ENCODE measurements at places on chromosomes 2 and 18.

DNA sequence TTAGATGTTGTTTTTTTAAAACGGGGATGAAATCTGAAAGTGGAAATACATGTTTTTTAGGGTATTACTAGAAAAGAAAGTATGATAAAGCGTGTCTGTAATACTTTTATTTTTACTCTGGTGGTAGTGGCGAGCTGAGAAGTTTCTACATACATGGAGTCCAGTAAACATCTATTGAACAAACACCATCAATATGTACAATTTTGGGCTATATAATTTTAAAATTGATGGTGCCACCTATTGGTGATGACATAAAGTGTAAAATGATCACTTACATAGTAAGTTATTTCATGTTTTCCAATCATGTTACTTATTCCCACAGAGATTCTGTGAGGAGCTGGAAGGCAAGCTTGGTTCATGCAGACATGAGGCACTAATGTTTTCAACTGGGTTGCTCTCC, 31.5 kb upstream of the NFE2L2 start:
- DNase-seq, result no peak

DNA sequence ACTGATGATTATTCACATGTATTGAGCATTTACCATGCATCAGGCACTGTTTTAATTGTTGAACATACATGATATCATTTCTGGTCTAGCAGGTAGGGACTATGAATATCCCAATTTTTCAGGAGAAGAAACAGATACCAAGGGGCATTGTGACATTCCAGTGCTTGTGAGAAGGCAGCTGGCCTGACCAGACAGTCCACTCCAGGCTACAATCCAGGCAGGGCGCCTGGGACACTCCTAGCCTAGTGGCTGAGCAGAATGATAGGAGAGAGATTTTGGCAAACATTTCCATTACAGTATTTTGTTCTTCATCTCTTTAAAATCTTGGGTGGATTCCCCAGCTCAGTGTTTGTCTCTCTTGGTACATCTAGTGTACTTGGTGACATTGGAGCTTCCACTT, 24.9 kb downstream of the ZNF892 start:
- DNase-seq, result no peak

- DNase-seq, result no peak
Observed at GRCh38 chr18:56721491-56721890, 70.3 kb downstream of the WDR7 start.

- DNase-seq, result no peak
Observed at GRCh38 chr2:10097352-10098148, 17.3 kb upstream of the CYS1 start.

DNA sequence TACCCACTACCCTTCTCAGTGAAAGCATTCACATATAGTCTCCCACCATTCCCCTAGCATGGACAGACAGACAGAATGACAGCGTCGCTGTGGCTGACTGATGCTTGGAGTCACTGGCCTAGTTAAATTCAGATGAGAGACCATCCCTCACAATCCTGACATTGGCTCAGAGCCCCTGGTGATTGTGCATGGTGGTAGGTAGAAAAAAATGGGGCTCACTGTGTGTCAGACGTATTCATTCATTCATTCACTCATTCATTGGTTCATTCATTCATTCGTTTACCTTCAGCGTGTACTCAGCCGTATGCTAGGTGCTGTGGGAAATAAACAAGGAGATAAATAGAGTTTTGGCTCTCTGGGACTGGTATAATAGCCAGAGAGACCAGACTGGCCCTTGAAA, 94.8 kb upstream of the STPG4 start:
- DNase-seq, result no peak

DNA sequence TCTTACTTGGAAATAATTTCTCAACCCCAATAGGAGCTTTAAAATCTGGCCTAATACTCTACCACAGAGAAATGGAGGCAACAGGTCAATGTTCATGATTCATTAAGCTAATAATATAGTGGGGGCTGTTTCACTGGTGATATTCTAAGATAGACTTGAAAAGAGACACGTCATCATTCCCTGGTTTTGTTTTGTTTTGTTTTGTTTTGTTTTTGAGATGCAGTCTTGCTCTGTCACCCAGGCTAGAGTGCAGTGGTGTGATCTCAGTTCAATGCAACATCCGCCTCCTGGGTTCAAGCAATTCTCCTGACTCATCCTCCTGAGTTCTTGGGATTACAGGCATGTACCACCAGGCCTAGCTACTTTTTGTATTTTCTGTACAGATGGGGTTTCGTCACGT, 37.5 kb upstream of the SOS1 start:
- DNase-seq, result no peak

DNA sequence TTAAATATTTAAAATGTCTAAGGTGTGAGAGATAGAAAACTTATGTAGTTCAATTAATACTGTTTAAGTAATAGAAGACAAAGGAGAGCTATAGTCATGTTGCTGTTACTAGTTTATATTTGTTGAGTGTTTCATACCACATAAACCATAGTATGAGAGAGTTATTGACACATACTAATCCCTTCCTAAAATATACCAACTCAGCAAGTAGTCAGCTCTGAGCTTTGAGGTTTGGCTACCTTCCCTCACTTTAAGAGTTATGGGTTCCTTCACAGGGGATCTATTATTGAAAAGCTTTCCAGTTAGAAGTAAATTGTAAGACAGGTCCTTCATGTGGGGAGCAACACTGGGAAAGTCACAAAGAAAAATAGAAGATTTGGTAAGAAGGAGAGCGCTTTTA, 701.6 kb upstream of the ZEB2 start:
- no peak for DNase-seq

DNA sequence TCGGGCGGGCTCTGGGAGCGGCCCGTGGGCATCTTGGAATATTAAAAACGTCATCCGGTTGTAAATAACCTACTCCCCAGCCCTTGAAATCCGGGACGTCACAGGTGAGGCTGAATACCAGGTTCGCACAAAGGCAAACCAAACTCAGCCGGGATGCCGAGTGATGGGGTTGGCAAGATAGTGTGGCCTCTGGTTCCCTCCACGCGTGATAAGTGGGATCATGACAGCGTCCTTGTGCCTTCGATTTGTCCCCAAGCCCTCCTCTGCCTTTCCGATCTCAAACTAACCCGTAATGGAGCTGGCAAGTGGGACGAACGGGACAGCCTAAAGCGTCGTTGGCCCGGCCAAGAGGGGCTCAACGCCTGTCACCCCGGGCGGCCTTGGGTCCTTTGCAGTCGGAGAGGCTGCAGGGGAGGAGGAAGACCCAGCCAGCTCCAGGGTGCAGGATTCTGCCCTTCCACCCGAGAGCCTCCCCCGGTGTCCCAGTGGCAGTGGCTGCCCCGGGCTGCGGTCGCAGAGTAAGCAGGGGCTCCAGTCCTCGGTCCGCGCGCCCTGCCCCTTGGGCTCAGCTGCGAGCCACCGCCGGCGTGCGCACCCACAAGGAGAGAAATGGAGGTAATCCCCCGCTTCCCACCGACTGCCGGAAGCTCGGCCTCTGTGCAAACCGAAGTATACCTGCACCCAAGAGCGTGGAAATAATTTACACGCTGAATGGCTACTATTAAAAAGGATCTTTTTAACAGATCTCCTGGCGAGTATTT, 13.4 kb upstream of the PAX3 start:
- DNase-seq, result no peak

DNA sequence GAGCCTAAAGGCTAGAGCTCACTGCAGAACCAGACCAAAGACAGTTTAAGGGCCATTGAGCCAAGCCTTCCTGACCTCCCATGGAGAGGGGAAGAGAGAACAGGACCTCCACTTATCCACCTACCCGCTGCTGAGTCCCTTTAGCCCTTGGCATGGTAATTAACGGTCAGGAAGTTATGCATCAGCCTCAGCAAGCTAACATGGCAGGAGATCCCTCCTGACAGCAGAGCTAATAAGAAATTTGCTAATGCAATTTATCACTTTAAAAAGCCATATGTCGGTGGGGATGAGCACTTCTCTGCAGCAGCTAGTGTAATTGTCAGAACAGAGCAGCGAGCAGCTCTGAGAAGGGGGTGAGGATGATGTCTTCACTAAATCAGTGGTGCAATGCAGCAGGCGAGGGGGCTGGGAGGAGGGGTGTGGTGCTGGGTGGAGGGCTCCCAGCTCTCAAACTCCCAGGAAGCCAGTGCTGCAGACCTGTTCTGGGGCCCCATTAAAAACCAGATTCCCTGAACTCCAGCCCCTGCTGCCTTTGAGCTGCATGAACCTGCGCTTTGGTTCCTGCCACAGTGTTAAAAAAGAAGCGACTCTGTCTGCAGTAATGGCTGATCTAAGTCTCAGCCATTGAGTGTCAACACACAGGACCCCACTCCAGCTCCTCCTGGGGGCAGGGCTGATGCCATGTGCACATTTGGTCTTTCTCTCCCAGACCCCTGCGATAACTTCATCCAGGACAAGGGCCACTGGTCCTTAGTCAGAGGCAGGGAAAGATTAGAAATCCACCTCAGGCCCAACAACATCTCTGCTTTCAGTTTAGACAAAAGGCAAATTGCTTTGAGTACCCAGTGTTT, 84.2 kb upstream of the STPG4 start:
- DNase-seq, result no peak

DNA sequence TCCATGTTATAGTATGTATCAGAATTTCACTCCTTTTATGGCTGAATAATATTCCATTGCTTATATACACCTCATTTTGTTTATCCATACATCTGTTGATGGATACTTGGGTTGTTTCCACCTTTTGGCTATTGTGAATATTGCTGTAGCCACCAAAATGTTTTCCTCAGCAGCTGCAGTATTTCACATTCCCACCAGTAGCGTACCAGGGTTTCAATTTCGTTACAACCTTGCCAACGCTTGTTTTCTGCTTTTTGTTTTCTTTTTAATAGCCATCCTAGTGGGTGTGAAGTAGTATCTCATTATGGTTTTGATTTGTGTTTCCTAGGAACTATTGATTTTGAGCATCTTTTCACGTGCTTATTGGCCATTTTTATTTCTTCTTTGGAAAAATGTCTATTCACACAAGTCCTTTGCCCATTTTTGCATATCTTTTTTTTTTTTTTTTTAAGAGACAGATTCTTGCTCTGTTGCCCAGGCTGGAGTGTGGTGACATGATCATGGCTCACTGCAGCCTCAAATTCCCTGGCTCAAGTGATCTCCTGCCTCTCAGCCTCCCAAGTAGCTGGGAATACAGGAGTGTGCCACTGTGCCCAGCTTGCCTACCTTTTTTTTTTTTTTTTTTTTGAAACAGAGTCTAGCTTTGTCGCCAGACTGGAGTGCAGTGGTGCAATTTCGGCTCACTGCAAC, 14.2 kb downstream of the UBXN2A start:
- no peak for DNase-seq

DNA sequence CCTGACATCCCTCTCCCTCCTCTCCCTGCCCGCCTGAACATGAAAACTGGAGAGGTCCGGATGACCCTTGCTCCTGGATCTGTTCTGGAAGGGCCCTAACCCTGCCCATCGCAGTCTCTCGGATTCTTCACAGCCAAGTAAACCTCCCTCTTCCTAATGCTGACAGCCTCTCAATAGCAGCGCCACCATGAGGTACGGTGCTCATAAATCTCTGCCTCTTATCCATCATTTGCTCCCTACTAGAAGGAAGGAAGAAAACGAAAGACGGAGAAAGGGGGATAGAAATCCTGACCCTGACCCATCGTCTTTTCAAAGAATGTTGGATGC, 257.9 kb downstream of the BCL11A start:
- no peak for DNase-seq

GRCh38 chr2:113175736-113176695, 2.2 kb downstream of the PSD4 start:
- DNase-seq, result no peak

DNA sequence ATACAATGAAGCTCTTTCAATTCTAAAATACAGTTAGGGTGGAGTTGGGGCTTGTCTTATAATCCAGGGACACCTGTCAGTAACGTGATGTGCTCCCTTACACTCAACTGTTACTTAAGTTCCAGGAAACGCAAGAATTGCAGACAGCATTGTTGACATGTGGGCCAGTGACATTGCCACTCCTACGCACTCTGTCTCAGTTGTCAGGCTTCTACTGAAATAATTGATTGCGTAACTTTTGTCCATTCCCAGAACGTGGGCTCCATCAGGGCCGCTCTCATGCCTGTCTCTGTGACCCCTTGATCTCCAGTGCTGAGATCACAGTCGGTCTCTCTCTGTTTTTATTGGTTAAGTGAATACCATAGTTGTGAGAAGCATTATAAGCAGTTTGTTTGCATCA, 487.8 kb downstream of the GALR1 start:
- no peak for DNase-seq

DNA sequence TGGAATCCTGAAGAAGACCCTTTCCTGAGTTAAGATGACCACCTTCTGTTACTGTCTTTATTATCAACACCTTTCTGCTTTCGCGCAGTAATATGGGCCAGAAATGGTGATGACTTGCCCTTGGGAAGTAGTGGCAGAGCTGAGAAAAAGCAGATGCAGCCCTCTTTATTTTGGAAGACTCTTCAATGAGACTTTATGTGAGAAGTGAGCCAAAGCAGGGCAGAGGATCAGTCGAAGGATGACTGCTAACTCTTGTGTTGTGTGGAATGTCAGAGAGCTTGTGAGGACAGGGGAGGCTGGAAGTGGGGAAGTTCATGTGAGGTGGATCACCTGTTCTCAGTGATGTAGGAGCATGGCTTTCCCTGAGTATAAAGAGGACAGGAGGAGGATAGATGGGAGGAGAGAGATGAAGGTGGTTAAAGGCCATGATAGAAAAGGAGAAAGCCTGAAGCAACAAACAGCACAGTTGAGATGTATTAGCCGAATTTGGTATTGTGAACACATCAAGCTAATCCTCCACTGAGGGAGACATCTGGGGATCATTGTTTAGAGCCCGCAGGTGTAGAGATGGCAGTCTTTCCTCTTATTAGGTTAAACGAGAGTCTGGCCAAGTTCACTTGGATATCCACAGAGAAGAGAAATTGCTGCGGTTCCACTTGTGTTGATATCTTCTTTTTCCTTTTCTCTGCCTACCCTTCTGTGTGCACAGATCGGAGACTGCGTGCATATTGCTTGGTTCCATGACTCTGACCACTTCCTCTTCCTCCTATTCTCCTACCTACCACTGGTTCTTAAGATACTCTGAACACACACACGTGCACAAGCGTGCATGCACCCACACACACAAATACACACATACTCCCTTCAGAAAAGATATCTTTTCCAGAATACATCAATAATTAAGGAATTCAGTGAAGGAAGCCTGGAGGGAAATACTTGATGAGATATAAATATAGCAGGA, 67.4 kb downstream of the SLC9A2 start:
- no peak for DNase-seq

- no peak for DNase-seq
Observed at GRCh38 chr2:195212586-195212985, 444.4 kb upstream of the SLC39A10 start.

DNA sequence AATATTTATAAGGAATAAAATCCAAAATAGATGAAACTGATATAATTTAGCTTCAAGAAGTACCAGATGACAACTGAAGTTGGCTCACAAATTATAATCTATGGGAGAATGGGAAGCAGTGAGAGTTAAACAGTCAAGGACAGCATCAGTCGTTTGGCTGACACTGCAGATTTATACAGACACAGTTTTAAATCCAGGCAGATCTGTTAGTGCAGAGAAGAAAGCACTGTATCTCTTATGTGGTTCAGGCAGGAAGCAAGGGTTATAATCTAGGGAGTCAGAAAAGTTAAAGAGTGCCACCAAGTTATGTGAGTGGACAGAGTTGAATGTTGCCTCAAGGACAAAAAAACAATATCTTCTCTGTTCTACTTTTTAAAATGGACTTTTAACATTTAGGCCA, 880.2 kb downstream of the TSN start:
- no peak for DNase-seq

- no peak for DNase-seq
Observed at GRCh38 chr18:13482618-13482945, 243.8 kb downstream of the FAM210A start.
